Posterior vena cava (tissue), 2 donors: ENCODE measurements at places on chromosomes 2 and 18. TPM values are rescaled to one million over a fixed set of nuclear protein-coding genes. Genes with fewer than 3 reads are reported as not detected.

- no peak for DNase-seq
Measured at GRCh38 chr2:73027340-73027739, 44.2 kb downstream of the SFXN5 start.

DNA sequence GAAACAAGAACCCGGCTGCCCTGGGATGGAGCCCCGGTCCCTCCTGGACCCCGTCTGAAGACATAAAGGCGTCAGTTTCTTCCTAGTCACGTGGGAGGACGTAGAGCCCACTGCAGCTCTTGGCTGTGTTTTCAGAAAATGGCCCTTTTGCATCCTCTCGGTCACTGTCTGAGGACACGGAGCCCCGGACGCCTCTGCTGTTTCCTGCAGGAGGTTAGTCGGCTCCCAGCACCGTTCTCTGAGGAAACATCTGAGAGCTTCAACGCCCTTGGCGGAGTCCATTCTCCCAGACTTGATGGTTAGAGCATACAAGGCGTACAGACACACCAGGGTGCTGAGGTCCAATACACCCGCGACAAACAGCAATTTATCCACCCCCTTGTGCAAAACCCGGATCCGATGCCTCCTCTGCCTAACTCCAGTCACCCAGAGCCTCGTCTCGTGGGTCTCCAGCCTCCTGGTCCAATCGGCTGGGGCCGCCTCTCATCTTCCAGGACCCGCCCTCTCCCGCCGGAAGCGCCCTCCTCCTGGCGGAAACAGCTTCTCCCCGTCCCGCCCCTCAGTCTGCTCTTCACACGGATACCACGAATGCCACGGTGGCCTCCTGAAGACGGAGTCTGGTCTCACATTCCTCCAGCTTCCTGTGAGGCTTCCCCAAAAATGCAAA, 119.4 kb downstream of the TMEM18 start:
- no peak for DNase-seq

The ABI2 gene
- total RNA-seq = 51.4 TPM

- no peak for DNase-seq
Measured at GRCh38 chr18:62522178-62522503, 684 bp upstream of the ZCCHC2 start.
